ENCODE measurements at places on chromosomes 2 and 18. TPM values are rescaled to one million over a fixed set of nuclear protein-coding genes. Genes with fewer than 3 reads are reported as not detected.

DNA sequence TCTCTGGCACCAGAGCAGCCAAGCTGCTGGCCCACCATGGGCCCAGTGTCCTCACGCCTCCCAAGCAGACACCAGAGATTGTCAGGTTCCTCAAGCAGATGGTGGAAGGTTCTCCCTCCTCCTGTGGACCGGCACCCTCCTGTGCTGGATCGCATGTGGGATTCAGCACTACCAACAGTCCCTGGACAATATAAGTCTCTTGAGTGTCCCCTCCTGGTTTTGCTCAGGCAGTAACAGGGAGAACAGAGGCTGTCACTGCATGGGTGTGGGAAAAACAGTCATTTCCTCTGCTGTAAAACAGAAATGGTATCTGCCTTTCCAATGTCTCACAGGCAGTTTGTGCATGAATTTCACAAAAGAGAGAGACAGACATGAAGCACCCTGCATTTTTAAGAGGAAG lies 47.7 kb upstream of the TUBA3E start:
- no peak overlapping the region for H3K27ac ChIP-seq
- no peak for DNase-seq
- no peak overlapping the region for H3K4me3 ChIP-seq
- no peaks in the 10 kb centered on the region for H3K27me3 ChIP-seq
- no peaks in the 10 kb centered on the region for H3K36me3 ChIP-seq
- H3K4me1 ChIP-seq, result no peaks in the 10 kb centered on the region

ZCCHC2 gene
- total RNA-seq, result 24.7 TPM

RNU2-63P gene
- 5.7 TPM for total RNA-seq

- no peak for DNase-seq
- no peaks in the 10 kb centered on the region for H3K4me1 ChIP-seq
- no peaks in the 10 kb centered on the region for H3K27me3 ChIP-seq
- H3K27ac ChIP-seq, result no peak overlapping the region
- no peak overlapping the region for H3K4me3 ChIP-seq
Observed at GRCh38 chr2:39851251-39851650, 72.2 kb upstream of the THUMPD2 start.

- no peak overlapping the region for H3K4me3 ChIP-seq
- no peak overlapping the region for H3K27ac ChIP-seq
- H3K27me3 ChIP-seq, result no peaks in the 10 kb centered on the region
- H3K36me3 ChIP-seq, result no peaks in the 10 kb centered on the region
- no peaks in the 10 kb centered on the region for H3K4me1 ChIP-seq
- DNase-seq, result no peak
Observed at GRCh38 chr18:21257386-21257785, 15.4 kb downstream of the GREB1L start.

NETO1 gene
- not detected for total RNA-seq

- no peak for DNase-seq
- H3K36me3 ChIP-seq, result peaks cover 3% of the 10 kb centered on the region
- no peaks in the 10 kb centered on the region for H3K4me1 ChIP-seq
- no peak overlapping the region for H3K27ac ChIP-seq
Observed at GRCh38 chr18:11886577-11887110, 21.5 kb downstream of the MPPE1 start.

Measured in colonic mucosa (tissue), 4 donors.